ENCODE measurements at places on chromosomes 12 and 14.

GRCh38 chr14:50036211-50036610 is 80.2 kb downstream of the VCPKMT start:
- DNase-seq = no peak

DNA sequence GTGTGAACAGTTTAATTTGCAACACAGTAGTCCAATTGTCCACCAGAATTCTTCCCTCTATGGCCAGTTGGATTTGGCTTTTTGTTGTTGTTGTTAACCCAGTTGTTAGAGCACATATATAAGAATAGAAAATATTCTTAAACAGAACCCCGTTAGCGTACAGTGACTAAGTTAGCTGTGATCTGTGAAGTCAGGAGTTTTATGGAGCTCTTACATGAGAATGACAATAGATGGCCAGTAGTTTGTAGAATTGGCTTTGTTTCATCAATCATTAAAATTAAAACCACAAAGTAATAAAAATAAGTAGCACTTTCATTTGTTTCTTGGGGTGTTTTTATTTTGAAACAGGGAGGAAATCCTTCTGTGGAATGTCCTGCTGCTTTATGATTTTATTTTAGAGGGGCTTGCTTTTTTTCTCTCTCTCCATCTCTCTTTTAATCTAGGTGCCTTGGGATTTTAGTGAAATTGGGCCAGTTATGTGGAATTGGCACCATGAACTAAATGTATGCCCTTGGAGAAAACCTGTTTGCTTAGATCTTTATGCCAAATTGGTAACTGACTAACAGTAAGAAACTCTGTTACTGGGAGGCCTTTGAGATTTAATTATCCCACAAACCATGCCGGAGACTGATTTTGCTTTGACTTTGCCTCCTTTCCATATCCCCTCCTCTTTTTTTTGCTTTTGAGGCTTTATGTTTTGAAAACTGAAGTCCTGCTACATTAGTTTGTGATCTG is 22.9 kb downstream of the FBXW8 start:
- DNase-seq = no peak

- DNase-seq = no peak
Observed at GRCh38 chr14:97634751-97635150, 837.6 kb downstream of the VRK1 start.

DNA sequence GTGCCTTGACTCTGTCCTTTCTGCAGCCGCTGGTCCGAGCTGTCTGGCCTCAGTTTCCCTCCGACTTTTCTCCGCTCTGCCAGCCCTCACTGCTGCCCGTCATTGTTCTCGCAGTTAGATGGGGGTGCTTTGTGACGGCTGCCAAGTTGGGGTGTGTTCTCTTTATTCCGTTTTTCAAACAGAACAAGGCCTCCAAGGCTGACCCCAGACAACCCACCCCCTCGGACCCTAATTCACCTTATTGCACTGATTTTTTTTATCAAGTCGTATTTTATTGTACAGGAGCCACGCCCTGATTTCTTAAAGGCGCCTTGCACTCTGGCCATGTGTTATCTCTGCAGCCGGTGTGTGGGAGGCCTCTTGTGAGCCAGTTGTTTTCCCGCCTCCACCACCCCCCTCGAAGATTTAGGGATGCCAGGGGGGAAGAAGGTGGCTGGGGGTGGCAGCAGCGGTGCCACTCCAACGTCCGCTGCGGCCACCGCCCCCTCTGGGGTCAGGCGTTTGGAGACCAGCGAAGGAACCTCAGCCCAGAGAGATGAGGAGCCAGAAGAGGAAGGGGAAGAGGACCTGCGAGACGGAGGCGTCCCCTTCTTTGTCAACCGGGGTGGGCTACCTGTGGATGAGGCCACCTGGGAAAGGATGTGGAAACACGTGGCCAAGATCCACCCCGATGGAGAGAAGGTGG is 1.3 kb downstream of the VASH1 start:
- no peak for DNase-seq

GRCh38 chr12:46518169-46518568 is 145.6 kb upstream of the SLC38A2 start:
- no peak for DNase-seq

DNA sequence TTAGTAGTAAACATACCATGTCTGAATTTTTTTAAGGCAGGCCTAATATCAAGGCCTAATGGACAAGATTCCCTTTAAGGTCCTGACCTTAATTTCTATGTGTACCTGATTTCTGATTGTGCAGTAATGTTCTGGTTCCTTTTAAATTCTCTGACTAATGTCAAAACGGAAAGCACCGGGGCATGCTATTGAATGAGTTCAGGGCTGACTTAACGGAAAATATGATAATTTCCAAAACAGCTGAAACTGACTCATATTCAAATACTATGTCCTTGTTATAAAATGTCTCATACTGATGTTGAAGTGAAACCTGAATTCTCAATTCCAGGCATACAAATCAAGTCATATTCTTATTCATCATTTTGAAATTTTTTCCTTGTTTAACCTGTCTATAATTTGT is 6.7 kb downstream of the TAS2R43 start:
- no peak for DNase-seq

GRCh38 chr12:132319359-132319950 is 9.9 kb downstream of the GALNT9 start:
- DNase-seq = no peak

DNA sequence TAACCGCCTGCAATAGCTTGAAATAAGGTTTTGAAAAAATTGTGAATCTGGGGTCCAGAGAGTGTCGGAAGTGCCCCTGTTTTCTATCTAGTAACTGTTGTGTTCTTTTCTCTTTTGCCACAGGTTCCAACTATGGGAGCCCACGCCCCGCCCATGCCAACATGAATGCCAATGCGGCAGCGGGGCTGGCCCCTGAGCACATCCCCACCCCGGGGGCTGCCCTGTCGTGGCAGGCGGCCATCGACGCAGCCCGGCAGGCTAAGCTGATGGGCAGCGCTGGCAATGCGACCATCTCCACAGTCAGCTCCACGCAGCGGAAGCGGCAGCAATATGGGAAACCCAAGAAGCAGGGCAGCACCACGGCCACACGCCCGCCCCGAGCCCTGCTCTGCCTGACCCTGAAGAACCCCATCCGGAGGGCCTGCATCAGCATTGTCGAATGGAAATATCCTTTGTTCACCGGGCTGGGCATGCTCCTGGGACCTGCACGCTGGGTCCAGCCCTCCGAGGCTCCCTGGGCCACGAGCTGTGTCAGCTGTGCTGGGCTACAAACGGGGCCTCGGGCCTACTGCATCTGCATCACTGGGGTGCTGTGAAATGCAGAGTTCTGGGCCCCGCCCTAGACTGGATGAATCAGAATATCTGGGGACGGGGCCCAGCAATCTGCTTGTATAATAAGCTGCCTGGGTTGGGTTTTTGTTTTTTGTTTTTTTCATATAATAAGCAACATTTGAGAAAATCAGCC is 62.5 kb downstream of the CACNA1C start:
- no peak for DNase-seq

- DNase-seq = peak; percentile 2
Observed at GRCh38 chr14:37985826-37986470, 221.8 kb upstream of the SSTR1 start.

GRCh38 chr12:20549108-20549719 is 145.9 kb upstream of the SLCO1C1 start:
- no peak for DNase-seq

DNA sequence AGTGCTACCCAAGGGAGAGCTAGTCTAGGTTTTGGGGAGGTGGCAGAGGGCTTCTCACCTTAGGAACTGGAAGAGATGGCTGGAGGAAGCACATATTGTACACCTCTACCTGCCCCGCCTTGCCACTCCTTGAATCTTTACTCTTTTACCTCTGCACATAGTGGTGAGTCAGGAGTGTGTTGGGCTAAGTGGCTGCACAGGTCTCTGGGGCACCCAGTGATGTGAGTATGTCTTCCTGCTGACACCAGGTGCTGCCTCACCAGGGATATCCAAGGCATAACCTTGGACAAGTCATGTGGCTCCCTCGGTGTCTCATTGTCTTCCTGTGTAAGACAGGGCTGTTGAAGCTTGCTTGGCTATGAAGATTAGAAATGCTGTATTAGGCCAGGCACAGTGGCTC is 19.8 kb upstream of the CABP1 start:
- no peak for DNase-seq

- DNase-seq = no peak
Observed at GRCh38 chr12:111251787-111252186, 117.1 kb downstream of the PHETA1 start.

DNA sequence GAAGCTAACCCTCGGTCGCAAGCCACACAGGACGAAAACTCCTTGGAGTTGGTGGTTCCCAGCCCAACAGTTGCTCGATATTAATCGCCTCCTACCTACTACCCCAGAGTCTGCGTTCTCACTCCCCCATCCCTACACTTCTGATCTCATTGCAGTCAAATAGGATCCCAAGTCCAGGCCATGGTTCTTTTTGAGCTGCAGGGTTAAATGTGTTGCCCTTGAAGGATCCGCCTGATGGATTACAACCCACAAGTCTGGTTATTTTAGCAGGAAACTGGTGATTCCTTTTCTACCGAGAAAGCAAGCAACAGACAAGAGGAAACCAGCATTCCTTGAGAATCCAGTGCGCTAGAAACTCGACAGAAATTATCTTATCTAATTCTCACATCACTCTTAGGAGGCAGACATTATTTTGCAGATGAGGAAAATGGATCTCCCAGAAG is 785 bp upstream of the NIN start:
- DNase-seq = no peak

DNA sequence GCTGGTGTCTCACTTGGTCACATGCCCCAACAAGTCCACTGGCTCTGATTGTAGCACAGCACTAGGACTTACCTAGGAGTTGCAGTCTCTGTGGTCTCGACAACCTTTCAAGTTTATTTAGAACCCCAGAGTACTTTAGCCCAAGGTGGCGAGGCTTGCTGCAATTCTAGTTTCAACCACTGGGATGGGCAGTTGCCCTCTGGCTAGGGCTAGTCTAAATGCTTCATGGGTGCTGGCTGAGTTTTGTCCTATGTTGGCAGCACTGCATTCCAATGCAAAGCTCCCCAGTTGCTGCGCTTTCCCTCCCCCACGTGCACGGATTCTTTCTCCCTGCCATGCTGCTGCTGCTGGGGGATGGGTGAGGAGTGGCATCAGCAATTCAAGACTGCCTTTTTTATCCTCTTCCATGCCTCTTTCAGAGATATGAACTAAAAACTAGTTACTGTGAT is 207.9 kb downstream of the SYNE2 start:
- no peak for DNase-seq

- no peak for DNase-seq
Observed at GRCh38 chr14:61048640-61049039, 67.6 kb downstream of the SLC38A6 start.

- DNase-seq = no peak
Observed at GRCh38 chr12:130973109-130973508, 19.4 kb downstream of the ADGRD1 start.

DNA sequence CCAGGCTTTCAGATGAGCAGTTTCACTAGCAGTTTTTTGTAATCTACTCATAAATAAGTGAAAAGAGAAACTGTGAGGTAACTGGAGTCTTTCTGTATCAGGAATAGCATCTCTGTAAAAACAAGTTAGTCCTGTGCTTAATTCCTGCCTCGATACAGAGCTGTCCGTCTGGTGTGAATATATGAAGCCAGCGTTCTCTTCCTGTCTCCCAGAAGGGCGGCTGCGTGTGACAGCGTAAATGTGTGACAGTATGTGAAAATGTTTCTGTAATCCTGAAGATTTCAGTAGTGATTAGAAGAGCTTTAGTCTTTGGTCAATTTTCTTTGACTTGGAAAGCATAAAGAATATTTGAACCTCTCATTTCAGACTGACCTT is 150.3 kb downstream of the FBXL14 start:
- DNase-seq = no peak

DNA sequence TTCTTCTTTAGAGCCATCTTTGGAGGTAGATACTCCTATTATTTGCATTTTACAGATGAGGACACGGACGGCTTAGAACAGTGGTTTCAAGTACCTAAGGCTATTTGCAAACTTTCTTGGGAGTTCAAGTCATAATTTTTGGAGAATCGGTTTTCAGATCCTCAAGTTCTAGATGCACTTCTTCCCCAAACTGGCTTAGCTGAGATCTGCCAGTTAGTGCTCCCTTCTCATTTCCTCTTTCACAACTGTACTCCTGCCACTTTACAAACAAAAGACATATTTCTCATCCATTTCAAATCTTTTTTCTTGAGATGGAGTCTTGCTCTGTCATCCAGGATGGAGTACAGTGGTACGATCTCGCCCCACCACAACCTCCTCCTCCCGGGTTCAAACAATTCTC is 77.3 kb downstream of the HELB start:
- DNase-seq = no peak

DNA sequence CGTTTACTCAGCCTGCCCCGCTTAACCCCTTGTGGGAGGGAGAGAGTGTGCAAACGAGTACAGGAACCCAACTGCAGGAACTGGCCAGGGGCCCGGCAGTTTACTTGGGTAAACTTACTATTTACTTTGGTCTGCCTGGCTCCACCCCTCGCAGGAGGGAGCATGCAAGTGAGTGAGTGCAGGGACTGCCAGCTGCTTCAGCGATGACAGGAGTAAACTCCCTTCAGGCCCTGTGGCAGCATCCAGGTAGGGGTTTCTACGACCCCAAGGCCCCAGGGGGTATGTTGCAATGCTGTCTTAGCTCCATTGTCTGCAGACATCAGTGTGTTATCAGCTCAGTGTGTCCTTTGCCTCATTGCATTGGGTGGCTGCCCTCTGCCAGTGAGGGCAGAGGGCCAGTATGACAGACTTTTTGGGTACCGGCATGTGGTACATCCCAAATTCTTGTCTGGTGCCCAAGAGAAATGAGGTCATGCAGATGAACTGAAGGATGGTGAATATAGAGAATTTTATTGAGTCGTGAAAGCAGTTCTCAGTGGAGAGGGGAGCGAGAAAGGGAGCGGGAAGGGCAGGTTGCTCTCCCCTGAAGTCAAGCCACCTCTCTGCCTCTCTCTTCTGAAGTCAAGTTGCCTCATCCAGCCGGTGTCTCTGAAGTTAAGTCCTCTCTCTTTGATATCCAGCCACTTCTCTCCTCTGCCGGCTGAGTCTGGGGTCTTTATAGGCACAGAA is 181.8 kb downstream of the FUT8 start:
- no peak for DNase-seq

GRCh38 chr12:2893007-2893406 is 2.3 kb downstream of the TULP3 start:
- DNase-seq = no peak

DNA sequence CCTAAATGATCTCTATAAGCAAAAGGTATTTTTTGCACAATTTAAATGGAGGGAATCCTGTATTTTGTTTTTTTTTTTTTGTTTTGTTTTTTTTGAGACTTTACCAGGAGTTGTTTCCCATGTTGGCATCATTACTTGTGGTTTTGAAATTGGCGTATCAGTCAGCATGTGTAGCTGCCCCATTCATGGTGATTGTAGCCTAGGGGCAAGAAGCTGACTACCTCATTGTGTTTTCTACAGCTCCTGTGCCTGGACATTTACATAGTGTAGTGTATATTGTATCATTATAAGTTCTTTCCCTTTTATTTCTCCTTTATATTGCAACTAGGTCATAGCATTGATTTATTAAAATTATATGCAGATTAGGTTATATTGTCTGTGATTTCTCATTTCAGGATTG is 24.5 kb downstream of the SAMD4A start:
- no peak for DNase-seq

GRCh38 chr14:97116546-97116945 is 319.4 kb downstream of the VRK1 start:
- DNase-seq = no peak

Measured in substantia nigra (tissue), 51 donors.